Islet precursor cell (in vitro differentiated cells): ENCODE measurements at places on chromosomes 4 and X.
A peak's percentile ranks its signal among the peaks of the same experiment; 100 is the strongest.

DNA sequence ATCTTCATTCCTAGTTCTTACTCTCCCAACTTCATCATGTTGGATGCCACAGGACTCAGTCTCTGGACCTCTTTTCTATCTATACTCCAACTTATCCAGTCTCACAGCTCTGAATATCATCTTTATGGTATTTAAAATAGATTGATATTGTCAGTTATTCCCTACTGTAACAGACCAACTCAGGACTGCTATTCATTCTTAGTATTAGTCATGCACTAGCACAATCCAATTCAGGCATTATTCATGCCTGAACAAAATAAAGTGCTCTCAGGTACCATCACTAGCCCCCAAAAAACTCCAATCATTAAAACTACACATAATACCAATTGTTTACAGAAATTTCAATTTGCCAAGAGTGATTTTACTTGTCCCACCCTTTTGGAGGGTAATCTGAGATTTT lies 37.7 kb downstream of the FRYL start:
- DNase-seq, result no peak

- DNase-seq, result no peak
These were observed 14.2 kb downstream of the ZNF185 start for GRCh38 chrX:152912106-152912505.

- no peak for DNase-seq
These were observed 1.7 kb upstream of the SPARCL1 start for GRCh38 chr4:87530868-87531267.

- DNase-seq, result no peak
These were observed 76.7 kb downstream of the MAOB start for GRCh38 chrX:43805579-43805978.

- DNase-seq, result no peak
These were observed 143.4 kb downstream of the CPEB2 start for GRCh38 chr4:15145709-15146108.

DNA sequence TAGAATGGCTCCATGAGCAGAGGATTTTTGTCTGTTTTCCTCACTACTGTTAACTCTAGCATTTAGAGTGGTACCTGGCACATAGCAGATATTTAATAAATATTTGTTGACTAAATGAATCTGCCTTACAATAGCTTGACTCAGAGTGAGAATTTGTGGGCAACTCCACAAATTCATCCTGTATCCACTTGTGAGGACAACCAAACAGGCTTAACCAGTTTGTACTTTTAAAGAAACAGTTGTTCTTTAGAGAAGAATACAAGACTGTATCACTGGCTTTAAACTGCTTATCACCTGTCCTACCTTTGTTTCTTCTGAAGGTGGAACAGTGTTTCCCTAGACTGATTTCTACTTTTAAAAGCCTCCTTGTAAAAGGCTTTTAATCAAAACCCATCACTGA lies 141.3 kb upstream of the SH3RF1 start:
- no peak for DNase-seq

DNA sequence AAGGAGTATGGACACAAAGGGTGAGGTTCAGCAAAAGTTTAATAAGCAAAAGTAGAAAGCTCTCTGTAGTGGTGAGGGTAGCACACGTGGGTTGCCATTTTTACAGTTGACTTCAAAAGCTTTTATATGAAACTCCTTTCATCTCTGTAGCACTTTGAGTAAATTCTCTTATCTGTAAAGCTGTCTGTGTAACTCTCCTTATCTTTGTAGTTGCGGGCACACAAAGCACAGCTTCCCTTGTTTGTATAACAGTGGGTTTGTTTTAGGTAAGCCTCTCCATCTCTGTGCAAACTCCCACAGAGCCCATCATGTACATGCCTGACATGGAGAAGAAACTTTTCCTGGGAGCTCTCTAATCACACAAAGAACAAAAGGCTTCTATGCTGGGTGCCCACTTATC lies 325.9 kb upstream of the PABPC5 start:
- peak; percentile 43 for DNase-seq

- no peak for DNase-seq
These were observed 145.4 kb upstream of the MAP3K15 start for GRCh38 chrX:19660604-19661255.

GRCh38 chr4:107951551-107951950 lies 20.2 kb downstream of the CYP2U1 start:
- no peak for DNase-seq

- no peak for DNase-seq
These were observed 410.2 kb downstream of the FAM47A start for GRCh38 chrX:33721927-33722326.

DNA sequence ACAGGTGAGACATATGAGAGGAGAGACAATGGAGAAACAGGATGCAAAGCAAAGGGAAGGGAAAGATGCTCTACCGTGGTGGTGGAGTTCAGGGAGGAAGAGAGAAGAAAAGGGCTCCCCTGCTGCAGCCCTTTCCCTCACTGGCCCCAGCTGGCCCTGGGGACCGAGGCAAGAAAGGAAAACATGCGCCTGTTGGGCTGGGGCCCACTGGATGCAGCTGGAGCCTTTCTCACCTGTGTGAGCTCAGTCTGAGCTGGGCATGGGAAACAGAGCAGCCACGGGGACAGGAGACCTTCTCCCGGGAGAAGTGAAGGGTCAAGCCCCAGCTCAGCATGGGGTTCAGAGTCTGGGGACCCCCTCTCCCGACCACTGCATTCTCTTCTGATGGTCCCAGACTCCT lies 11.9 kb downstream of the NXF3 start:
- no peak for DNase-seq

DNA sequence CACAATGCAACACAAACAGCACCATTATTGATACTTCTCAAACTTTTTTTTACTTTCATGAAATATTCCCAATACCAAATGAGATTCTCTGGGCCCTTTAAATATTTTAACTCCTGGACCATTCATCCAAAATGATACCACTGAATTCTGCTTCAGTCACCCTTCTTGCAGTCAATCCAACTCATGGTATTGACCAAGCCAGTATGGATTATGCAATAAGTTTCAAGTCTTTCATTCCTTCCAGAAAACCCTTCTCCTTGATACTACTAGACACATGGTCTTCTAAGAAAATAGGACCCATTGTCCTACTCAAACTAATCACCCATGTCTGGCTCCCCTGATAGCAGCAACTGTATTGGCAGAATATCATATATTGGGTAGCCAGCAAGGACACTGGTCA lies 23.0 kb downstream of the ZNF721 start:
- DNase-seq, result no peak

DNA sequence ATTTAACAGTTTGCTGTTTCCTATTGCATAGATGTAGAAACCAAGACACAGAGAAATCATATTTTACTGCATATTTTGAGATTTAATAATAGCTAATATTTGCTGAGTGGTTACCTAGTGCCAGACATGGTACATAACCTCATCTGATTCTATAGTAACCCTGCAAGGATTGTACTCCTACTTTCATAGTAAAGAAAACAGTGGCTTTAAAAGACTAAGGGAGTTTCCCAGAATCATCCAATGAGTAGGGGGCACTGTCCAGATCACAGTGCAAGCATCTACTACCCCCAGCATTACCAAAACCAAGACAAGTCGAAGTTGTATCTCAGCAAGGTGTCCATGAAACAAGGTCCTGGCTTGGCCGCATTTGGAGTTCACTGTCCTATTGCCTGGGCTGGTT lies 224.5 kb upstream of the TENM3 start:
- no peak for DNase-seq

DNA sequence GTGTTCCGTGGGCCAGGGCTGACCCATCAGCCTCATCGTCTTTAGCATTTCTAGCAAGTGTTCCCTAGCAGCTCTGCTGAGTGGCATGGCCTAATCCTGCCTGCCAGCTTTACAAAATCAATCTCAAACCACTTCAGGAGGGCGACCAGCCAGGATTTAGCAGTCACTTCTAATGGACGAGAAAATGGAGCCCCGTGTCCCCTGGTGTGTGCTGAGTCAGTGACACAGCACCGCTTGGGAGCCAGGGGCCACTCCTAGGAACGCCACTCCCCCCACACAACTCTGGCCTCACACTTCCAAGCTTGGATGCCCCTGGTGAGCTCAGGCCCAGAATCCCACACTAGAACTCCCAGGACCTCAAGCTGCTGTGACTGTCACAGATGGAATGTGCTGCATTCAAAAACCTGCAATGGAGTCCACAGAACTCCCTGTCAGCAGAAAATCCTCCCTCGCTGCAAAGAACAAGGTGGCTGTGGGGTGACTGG lies 311.2 kb upstream of the GATB start:
- DNase-seq, result peak; percentile 76

GRCh38 chr4:75771607-75772006 lies 47.2 kb downstream of the USO1 start:
- no peak for DNase-seq

GRCh38 chr4:53009824-53010223 lies 147.7 kb downstream of the RASL11B start:
- DNase-seq, result no peak
